Activated CD4-positive, alpha-beta T cell treated with anti-CD3 and anti-CD28 coated beads for 36 hours (primary cell): ENCODE measurements at places on chromosomes 5 and 9. TPM values are rescaled to one million over a fixed set of nuclear protein-coding genes. Genes with fewer than 3 reads are reported as not detected.

The SOHLH1 gene
- not detected for total RNA-seq

The IFNA7 gene
- not detected for total RNA-seq

The BTNL8 gene
- not detected for total RNA-seq

The NUTM2F gene
- not detected for total RNA-seq

The MPDZ gene
- not detected for total RNA-seq

The EDIL3 gene
- not detected for total RNA-seq

The SLC27A6 gene
- total RNA-seq = not detected

The GPR150 gene
- 0.46 TPM for total RNA-seq

The RNF183 gene
- total RNA-seq = 0.37 TPM
